ENCODE measurements at places on chromosomes 3 and 15.
A peak's percentile ranks its signal among the peaks of the same experiment; 100 is the strongest.

GRCh38 chr3:16824081-16824696 is 60.6 kb upstream of the PLCL2 start:
- no peak for DNase-seq

GRCh38 chr15:55513152-55513551 is 5.1 kb upstream of the DNAAF4 start:
- no peak for DNase-seq

GRCh38 chr3:5840056-5840455 is 652.5 kb downstream of the EDEM1 start:
- no peak for DNase-seq

- no peak for DNase-seq
These were observed 23.9 kb downstream of the C2CD4B start for GRCh38 chr15:62141200-62141599.

- DNase-seq = no peak
These were observed 6.6 kb downstream of the POLR2H start for GRCh38 chr3:184368116-184368515.

DNA sequence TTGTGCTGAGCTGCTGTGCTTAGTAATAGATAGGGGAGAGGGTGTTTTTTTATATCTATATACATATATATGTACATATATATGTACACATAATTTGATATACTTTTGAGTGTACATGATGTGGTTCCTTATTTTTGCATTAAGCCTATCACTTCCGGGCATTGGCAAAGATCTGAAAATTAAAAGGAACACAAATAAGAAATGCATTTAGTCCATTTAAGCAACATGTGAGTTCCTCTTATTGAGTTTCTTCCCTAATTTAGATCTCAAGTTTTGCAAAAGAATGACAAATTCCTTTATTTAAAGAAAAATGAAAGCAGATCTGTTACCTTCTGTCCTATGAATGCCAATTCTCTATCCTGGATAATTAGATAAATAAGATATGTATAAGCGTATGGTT is 435.1 kb downstream of the LPP start:
- DNase-seq = no peak

DNA sequence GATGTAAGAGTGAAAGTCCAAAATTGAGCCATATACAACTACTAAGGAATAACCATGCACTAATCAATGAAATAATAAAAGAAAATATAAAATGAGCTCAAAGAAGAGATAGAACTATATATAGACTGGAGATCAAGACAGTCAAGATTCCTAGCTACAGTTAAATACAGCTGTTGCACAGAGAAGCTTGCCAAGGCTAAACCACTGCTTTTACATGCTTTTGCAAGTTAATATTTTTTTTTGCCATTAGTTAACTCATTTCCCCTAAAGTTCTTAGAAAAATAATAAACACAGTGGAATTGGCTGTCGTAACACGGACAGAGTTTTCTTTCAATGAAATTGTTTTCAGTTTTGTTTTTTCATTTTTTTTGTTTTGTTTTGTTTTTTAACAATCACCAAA is 123.0 kb downstream of the VGLL3 start:
- no peak for DNase-seq

DNA sequence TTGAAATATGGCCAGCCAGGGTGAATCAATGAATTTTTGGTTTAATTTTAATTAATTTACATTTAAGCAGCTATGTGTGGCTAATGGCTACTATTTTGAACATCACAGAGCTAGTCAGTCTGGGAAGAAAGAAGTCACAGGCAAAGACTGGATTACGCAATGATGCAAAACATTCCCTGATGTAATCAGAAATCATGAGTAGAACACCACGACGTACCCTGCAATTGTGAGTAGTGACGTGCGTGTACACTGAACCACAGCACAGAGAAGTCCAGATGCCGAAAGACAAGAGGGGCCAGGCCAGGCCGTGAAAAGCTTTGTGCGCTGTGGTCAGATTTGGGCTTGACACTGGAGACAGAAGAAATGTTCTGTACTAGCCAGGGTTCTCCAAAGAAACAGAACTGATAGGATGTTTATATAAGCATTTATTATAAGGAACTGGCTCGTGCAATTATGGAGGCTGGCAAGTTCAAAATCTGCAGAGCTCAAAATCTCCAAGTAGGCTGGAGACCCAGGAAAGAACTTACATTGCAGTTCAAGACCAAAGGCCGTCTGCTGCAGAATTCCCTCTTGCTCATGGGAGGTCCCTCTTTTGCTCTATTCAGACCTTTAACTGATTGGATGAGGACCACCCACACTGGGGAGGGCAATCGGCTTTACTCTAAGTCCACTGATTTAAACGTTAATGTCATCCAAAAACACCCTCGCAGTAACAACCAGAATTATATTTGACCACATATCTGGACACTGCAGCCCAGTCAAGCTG is 44.6 kb downstream of the SH3BP5 start:
- DNase-seq = no peak

DNA sequence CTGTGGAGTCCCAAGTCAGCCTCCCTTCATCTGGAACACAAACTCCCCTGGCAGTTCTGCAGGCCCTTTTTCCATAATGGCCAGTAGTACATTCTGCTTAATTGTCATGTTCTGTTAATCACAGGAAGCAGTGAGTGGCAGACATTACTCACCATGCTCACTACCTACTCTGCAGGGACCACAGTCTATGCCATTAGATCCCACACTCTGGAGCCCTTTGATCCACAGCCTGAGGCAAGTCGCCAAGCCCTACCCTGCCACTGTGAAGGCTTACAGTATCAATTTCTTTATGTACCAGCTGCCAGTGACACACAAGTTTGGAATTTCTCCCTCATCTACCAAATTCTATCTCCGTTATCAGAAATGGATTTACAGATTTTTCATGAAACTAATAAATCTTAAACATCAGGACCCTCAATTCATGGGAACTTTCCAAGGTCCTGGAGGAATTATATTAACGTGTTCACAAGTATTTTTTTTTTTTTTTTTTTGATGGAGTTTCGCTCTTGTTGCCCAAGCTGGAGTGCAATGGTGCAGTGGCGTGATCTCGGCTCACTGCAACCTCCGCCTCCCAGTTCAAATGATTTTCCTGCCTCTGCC is 20.6 kb upstream of the WWTR1 start:
- no peak for DNase-seq

- DNase-seq = no peak
These were observed 424.2 kb upstream of the ROBO2 start for GRCh38 chr3:76615719-76616118.

DNA sequence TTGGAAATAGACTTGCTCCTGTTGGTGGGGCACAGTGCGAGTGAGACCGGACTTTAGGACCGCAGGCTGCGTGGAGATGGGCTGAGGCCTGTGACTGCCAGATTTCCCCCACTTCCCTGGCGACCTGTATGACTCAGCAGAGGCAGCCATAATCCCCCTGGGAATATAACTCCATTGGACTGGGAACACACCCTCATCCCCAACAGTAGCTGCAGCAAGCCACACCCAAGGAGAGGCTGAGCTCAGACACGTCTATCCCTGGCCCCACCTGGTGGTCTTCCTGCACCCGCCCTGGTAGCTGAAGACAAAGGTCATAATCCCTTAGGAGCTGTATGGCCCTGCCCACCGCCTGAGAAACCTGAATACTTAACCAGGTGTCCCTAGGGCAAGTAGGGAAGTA is 42.6 kb downstream of the DZIP1L start:
- DNase-seq = no peak

- DNase-seq = peak; percentile 36
These were observed 19.7 kb downstream of the TMEM43 start for GRCh38 chr3:14144423-14145075.

- no peak for DNase-seq
These were observed 422.8 kb upstream of the NAALADL2 start for GRCh38 chr3:174436367-174436766.

- no peak for DNase-seq
These were observed 94.7 kb downstream of the LRRC28 start for GRCh38 chr15:99345832-99346462.

DNA sequence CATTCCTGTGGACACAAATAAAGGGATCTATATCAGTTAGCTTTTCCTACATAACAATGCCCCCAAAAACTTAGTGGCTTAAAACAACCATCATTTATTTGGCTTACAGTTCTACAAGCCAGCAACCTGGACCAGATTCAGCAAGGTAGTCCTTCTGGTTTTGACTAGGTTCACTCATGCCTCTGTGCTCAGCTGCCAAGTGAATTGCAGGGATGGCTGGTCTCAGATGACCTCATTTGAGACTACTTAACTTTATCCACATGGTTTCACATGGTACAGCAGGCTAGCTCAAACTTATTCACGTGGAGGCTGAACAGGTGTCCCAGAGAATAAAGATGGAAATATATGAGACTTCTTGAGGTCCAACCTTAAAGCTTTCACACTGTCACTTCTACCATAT is 119.3 kb upstream of the BFSP2 start:
- DNase-seq = no peak

DNA sequence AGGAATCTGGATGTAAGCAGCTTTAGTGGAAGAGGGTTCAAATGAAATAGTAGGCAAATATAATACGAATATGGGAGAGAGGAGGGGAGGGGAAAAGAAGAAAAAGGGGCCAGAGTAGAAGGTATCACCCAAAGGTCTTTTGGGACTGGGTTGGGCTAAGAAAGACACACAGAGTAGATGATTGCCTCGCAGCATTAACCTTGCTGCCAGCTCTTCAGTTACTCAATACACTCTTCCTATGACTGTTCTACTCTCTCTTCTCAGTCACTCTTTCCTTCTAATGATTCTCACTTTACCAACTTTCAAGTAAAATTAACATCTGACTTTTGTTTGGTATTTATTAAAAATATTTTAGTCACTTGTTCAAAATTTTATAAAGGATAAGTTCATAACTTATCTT is 52.8 kb downstream of the CLASP2 start:
- no peak for DNase-seq

- no peak for DNase-seq
These were observed 107.7 kb upstream of the CADPS start for GRCh38 chr3:62982795-62983455.

- DNase-seq = no peak
These were observed 59.8 kb upstream of the SGO1 start for GRCh38 chr3:20245781-20246180.

- DNase-seq = no peak
These were observed 129.1 kb upstream of the UMPS start for GRCh38 chr3:124601190-124601589.

DNA sequence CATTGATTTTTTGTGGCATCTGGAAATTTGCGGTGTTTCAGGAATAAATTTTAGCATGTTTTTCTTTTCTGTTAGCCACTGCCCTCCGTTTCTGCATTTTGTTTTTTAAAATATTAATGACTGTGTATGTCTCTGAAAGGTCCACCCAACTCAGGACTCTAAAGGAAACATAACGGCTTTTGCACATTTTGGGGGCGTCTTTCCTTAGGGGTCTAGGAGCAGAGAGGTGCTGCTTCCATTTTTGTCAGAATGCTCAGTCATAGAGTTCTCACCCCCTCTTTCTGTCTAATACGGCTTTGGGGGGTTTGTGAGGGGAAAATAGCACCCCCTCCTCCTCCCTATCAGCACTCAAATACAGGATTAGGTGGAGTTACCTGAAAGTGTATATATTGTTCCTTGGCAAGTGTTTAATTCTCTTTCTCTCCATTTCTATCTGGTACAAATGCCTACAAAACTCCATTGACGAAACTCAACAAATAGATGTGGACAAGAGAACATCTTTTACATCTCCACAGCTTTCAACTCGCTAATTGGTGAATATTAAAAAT is 219.4 kb downstream of the MEIS2 start:
- no peak for DNase-seq

GRCh38 chr3:131597816-131598215 is 95.0 kb upstream of the MRPL3 start:
- DNase-seq = no peak

DNA sequence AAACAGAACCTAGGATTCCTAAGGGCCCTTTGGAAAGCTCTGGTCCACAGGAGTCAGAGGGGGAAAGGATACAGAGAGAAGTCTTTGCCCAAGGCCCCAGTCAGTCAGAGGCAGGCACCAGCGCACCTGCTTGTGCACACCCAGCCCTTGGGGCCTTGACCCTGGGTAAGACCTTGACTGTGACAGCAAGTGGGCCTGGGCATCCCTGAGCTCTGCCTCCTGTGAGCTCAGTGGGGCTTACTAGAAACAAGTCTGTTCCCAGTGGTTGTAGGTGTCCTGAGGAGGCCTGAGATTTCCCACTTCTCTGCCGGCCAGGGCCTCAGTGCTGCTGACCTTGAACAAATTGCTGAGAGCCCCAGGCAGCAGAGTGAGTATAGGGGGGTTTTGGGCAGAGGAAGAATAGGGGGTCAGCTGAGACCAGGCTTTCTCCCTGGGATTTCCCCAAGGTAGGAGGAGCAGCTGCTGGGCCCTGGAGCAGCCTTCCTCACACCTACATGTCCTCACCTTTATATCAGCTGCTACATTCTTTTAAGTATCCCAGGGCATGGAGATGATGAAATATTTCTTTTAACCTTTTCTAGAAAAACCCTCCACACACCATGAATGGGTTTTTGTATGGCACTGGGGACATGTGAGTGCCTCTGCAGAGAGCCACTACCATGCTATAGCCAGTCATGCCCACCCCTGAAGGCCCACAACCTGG is 9.7 kb upstream of the DAG1 start:
- DNase-seq = no peak

- no peak for DNase-seq
These were observed 57.8 kb downstream of the MAP3K13 start for GRCh38 chr3:185420762-185421161.

GRCh38 chr3:9395570-9396300 is 1.7 kb upstream of the SETD5 start:
- DNase-seq = no peak

- DNase-seq = no peak
These were observed 136.5 kb downstream of the SSR3 start for GRCh38 chr3:156418428-156418827.

DNA sequence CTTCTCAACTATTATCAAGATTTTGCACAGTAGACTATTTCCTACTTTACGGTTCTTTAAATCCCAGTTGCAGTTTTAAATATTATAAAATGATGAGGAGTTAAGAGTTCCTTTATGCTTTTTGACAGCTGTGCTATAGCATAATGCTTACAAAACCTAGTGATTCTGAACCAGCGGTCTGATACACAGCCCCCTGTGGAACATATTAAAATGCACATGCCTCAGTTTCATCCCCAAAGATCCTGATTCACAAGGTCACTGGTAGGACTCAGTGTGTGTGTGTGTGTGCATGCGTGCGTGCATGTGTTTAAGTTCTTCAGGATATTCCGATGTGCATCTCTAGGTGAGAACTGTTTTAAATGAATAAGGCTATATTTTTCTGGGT is 330.1 kb upstream of the TPM1 start:
- DNase-seq = no peak

DNA sequence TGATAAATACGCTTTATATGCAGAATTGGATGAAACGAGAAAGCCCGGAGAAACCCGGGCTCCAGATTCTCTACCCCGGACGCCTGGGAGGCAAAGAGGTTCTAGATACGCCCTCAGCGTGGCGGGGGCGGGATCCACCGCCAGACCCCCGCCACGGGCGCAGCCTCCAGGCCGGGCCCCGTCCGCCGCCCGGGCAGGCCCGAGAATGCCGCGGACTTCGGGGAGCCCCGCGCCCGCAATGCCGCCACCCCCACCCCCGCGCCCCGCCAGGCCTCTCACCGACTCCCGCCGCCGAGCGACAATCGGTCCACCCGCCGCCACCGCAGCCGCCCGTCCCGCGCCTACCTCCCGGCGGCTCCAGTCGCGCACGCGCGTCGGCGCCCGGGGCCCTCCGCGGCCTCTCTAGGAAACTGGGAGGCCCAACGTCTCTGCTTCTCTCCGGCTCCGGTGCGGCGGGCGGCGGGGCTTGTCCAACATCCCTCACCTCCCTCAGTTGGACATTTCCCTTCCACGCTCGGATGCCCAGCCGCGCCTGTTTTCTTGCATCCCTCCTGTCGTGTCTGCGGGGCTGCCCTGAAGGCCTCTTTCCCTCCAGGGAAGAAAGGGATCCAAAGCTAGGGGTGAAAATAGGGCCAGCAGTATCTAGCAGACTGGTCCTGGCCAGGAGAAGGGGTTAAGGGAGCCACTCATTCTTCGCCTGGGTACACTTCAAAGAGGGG is at the start of gene ZNF445:
ZNF445 (minus strand) TSS at position 359 of the 719 bp plus-strand sequence. CDS start 22,121 bp downstream, outside the sequence.
- peak; percentile 48 for DNase-seq
